ENCODE measurements at places on chromosomes 1 and 21.
A peak's percentile ranks its signal among the peaks of the same experiment; 100 is the strongest.

DNA sequence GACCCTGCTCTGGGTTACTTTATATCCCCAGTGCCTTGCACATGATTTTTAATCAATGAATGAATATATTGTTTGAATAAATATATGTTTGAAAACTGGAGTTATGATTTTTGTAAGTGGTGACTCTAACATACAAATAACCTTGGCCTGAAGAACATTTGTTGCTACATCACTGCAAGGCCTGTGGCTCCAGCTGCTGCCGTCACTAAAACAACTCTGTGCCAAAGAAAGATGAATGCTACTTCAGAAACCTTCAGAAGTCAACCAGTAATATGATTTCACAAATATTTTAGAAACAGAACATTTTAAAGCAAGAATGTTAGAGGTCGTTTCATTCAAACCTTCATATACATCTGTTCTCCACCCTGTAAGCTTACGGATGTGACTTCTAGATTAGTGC, 60.6 kb upstream of the SEC16B start:
- DNase-seq = no peak

GRCh38 chr1:157472959-157473358, 79.4 kb downstream of the FCRL5 start:
- DNase-seq = no peak

GRCh38 chr1:212485571-212485912, 52.8 kb downstream of the NENF start:
- no peak for DNase-seq

GRCh38 chr1:21607549-21608529, 61.3 kb downstream of the RAP1GAP start:
- no peak for DNase-seq

DNA sequence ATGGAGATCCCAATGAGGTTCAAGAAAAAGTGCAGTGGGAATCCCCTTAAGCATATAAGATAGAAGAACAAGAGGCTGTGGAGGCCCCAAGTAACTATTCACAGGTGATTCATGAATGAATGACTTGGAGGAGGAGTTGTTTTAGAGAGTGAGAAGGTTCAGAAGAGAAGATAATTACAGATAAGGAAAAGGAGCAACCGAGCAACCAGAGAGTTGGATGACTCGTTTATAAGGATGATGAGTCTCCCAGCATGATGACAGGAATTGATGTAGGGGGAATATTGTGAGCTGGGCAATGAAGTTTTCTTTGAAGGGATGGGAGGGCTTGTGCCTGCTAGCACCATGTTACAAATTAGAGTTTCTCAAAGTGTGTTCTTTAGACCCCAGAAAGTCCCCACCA, 9.8 kb downstream of the C8A start:
- DNase-seq = no peak

GRCh38 chr21:44263221-44263760, 1.6 kb upstream of the DNMT3L start:
- no peak for DNase-seq

DNA sequence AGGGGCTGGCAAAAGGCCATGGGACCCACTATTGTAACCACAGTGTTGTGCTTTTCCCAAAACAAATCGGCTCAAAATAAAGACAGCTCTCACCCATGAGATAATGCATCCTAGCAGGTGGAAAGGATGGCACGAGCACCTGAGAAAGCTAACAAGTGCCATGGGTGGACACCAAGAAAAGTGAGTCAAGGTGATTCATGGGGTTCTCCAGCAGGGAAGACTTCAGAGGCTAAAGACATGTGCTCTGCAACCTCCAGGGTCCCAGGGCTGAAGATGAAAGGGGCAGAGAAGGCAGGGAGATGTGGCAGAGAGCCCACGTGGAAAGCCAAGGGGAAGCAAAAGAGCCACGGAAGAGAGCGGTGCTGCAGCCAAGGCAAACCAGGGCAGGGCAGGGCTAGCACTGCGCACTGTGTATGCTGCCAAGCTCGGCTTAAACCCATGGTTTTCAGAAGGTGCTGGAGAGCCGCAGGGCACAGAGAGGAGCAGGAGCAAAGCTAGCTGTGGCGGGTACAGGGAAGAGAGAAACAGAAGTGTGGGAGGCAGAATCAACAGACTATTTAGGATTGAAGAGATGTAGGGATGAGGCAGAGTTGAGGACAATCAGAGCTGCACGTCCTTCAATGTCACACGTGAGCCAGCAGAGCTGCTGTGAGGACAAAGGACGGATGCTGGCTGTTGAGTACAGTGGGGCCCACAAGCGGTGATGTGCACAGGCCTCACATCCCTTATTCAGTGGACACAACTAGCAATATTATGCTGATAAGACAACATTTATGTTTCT, 41.8 kb upstream of the C1orf198 start:
- DNase-seq = no peak

- DNase-seq = peak; percentile 21
These were observed 89.9 kb downstream of the SGIP1 start for GRCh38 chr1:66623812-66624211.

DNA sequence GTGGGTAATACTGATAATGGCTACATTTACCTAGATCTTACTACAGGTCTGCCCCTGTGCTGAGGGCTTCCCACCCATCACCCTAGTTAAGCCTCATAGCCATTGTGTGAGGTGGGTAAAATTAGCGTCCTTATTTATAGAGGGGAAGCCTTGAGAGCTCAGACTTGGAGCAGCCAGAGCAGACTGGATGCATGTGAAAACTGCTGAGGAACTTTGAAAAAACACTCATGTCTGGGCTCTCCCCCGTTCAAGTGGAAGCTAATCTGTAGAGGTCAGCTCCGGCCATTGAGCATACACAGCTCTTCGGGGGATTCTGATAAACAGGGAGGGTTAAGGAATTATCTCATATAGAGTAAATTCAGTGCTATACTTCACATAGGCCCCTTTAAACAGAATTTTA, 389.7 kb downstream of the RPS6KC1 start:
- DNase-seq = no peak

GRCh38 chr1:228941666-228942065, 206.4 kb downstream of the RHOU start:
- no peak for DNase-seq

DNA sequence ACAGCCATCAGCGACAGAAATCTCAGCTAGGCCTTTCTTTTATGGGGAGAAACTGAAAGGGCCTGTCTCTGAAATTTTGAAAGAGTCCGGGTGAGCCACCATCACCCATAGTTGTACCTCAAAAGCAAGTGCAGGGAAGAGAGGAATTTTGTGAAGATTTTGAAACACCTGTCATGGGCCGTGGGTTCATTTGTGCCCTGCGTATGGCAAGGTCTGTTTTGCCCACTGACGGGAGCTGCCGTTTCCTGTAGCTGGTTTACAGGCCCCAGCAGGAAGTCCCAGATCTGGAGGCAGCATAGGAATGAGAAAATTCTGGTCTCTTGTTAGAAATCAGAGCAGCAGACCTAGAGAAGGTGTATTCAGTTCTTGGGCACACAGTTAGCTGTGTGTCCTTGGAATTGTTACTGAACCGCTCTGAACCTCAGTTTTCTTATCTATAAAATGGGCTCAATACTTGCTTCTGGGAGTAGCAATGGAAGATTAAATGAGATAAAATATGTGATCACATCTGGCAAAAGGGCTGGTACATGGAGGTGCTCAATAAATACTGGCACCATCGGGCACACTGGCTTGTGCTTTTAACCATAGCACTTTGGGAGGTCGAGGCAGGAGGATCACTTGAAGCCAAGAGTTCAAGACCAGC, 52.5 kb downstream of the MAN1C1 start:
- DNase-seq = no peak

DNA sequence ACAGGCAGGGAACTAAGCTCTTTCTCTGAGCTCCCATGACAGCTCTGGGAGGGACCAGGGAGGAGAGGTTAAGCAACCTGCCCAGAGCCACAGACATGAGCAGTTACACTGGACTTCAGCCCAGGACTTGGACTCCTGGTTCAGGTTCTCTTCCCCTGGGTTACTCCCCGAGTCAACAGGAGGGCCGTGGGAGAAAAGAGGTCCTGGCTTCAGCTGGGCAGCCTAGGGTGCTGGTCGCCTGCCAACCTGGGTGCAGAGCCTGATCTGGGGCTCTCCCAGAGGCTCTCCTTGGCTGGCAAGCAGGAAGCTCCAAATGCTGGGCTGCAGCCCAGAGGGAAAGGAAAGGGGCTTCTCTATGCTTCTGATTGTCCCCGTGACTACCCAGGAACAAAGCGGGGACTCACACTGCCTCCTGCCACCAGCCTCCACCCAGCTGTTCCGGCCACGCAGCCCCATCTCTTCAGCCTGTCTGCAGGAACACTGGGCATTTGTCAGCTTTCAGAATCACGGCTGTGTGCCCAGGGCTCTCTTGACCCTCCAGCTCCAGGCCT, 141.8 kb downstream of the HIVEP3 start:
- no peak for DNase-seq

- no peak for DNase-seq
These were observed 22.4 kb downstream of the RPL5 start for GRCh38 chr1:92854101-92854785.

GRCh38 chr1:180918519-180918918, 5.8 kb downstream of the KIAA1614 start:
- no peak for DNase-seq

GRCh38 chr21:15626031-15626430, 103.8 kb upstream of the USP25 start:
- no peak for DNase-seq

- DNase-seq = no peak
These were observed 842 bp downstream of the ATXN7L2 start for GRCh38 chr1:109484519-109484975.

DNA sequence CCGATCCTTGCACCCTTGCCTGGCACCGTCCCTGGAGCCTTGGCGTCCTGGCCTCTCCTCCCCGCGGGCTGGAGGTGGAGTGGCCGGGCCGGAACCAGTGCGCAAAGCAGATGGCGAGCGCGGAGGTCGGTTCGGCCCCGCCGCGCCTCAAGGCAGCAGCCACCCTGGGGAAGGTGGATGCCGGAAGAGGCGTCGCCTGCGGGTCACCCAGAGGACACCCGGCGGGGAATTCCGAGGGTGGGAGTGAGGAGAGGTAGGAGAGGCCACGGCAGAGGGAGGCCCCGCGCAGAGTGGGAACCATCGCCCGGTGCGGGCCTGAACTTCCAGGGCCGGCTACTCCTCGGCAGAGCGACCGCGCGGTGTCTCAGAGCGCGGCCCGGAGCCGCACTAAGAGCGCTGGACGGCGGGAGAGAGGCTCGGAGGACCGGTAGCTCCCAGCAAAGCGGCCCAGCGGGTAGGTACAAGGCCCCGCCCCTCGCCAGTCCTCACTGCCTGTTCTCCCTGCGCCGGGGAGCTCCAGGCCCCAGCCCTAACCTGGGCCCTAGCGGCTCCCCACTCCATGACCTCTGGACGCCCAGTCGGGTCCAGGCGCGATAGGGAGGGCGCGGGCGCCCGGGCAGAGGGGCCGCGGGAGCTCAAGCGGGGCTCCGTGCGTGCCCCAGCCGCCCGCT, at the start of gene RNF207:
RNF207 (plus strand) TSS at position 271 of the 671 bp plus-strand sequence. CDS start 417 bp downstream, outside the sequence.
- DNase-seq = no peak

DNA sequence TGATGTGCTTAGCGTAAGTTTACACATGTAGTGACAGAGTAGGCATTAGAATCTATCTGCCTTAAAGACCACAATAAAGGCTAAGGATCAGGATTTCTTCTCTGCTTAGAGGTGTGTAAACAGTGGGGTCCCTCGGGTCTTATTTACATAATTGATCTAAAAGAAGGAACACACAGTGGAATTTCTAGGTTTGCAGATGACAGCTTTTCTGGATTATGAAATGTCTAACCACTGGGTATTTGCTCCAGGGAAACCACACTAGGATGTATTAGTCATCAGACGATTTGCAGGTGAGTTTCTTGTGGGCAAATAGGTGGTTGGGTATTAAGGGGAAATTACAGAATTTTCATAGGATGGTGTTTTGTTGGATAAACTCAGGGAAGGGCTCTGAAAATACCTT, 5.8 kb downstream of the LRRC8D start:
- no peak for DNase-seq

DNA sequence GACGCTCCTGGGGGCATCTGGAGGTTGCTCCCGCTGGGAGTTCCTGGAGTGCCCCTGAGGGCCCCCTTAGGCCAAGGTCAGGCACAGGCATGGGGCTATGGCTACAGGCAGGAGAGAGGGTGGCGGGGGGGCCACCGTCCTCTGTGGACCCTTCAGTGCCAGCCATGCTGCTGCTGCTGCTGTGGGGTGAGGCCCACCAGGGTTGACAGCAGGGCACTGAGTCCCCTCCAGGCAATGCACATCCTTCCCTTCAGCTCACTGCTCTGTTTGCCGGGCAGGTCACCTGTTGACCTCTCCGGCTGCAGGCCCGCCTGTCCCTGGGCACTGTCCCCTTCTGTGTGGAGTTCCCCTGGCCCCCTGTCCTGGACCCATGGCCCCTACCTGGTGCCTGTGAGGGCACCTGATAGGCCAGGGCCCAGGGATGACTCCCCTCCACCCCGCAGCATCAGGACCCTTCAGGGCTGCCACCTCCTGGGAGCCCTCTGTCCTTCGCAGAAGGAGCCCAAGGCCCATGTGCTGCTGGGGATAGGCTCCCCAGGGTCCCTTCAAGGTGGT, 34.1 kb upstream of the ADARB1 start:
- no peak for DNase-seq

DNA sequence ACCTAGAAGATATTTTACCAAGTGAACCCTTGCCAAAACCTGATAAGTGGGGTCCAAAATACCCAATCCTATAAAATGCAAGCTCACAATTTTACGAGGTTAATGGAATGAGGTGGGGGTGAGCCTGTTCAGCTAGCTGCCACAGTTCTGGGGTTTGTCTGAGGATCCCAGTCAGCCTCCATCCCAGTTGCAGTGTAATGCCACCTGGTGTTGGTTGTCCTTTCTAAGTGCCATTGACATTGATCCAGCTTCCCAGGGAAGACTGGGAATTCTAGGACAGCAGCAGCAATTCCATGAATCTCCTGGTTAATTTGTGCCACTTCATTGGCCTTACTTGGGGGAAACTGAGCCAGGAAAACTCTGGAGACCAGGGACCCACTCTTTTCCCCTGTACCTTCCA, 298.3 kb downstream of the RWDD3 start:
- DNase-seq = no peak

DNA sequence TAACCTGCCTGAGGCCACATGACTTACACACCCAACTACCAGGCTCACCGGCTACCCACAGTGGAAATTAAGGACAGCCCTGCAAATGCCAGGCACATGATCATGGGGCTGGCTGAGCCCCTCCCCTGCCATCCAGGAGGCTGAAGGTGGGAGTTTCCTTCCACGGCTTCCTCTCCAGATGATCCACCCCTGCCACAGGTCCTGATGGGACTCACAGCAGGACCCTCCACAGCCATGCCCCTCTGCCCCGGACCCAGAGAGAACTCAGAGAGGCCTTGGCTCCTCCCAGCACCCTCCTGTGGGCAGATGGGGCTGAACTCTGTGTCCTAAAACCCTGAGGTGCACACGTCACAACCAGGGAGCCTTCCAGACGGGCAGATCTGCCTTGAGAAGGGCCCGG, 29.1 kb upstream of the CASZ1 start:
- no peak for DNase-seq

DNA sequence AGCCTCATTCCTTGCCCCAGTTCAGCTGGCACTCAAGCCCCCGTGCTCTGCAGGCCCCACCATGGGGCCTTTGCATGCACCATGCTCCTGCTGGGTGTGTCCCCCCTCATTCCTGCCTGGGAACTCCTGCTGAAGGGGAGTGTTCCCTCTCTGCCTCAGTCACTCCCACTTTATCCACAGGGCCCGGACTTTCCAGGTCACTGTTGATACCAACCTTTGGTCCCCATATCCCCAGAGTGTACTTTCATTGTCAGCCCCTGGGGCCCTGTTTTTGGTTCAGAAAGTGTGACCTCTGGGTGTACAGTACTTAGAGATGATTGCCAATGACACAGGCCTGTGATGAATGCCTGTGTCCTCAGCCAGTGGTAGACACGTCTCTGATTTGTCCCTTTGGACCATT, 2.9 kb downstream of the TTC22 start:
- DNase-seq = no peak

- DNase-seq = no peak
These were observed 9.4 kb upstream of the SLC25A24 start for GRCh38 chr1:108209456-108210108.

- DNase-seq = no peak
These were observed 188.6 kb downstream of the DSCAM start for GRCh38 chr21:40658311-40658710.

Data from NCI-H2227 treated with DMSO at 0.1 percent for 48 hours (cell line).